Stimulated activated effector memory CD8-positive, alpha-beta T cell treated with anti-CD3 and anti-CD28 coated beads, Interleukin-12 subunit alpha, Interleukin-12 subunit beta, amount 100 ng/mL, for 72 hours (primary cell): ENCODE measurements at places on chromosomes 7 and 10.

DNA sequence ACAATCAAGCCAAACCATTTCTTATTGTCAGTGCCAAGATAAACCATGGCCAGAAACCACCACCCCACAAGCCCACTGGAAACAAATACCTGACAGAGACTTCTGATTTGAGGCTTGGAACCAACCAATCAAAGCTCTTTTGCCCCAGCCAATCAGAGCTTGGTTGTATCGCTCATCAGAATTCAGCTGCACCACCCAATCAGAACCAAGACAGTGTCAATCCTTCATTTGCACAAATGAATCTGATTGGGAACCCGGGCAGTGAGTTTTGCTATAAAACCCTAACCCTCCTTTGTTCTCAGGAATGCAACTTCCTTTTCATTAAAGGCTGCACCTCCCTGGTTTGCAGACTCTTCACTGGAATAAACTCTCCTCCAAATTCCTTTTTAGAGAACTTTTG is 87.4 kb downstream of the ELAPOR2 start:
- no peak for DNase-seq

DNA sequence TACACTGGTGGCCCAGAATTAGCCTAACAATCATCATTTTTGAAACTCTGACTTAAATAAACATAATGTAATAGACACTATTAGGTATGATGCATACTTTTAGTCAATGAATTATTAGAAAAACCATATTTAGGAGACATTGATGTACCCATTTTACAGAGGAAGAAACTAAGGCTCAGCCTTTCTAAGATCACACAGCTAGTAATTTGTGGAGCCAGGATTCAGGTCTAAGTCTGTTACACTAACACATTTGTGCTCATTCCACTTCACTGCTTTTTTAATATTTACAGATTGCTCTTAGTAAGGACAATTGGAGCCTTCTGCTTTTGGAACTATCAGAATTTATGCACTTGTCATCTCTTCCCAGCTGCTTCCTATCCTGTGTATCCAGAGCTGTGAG is 8.9 kb downstream of the CFAP43 start:
- DNase-seq, result no peak

- no peak for DNase-seq
Measured at GRCh38 chr7:140009735-140010134, 53.0 kb downstream of the PARP12 start.

DNA sequence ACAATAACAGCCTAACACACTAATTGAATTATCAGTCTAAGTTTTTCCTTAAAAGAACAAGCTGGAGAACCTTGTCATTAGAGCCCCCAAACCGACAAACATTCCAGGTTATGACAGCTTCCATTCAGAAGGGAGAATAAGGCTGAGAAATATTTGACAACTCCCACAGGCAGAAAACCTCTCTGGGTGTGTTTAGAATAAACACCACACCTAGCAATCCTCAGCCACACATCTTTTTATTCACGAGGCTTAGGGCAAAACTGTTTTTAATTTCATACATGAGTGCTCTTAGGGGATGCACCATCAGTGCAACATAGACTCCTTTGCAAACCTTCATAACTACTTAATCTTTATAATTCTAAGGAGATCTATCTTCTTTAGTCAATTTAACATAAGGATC is 24.2 kb downstream of the STN1 start:
- DNase-seq, result no peak
